Activated CD8-positive, alpha-beta memory T cell treated with anti-CD3 and anti-CD28 coated beads for 4 hours (primary cell): ENCODE measurements at places on chromosomes 11 and 22.
A peak's percentile ranks its signal among the peaks of the same experiment; 100 is the strongest.

DNA sequence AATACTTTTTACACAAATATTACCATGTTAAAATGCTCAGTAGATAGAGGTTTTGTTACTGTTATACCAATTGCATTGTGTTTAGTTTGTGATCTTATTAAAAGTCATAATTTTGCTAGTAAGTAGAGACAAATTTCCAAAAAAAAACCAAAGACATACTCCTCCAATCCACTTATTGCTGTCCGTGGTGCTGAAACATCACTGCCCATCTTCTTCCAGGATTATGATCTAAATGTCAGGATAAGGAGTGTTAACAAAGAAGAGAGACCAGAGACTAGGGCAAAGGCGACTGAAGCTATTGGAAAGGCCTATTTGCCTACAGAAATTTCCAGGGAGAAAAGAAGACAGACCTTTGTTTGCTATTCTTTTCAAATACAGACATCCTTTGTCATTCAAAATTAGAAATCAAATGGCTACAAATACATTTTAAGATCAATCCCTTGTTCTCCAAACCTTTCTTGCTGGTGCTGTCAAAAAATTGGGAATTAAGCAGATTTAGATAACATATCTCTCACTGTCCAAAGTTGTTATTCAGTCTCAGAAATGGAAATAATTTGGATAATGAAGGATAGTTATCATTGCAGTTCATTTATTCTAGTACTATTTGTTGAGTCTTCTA, 199.7 kb downstream of the C11orf91 start:
- DNase-seq = no peak

DNA sequence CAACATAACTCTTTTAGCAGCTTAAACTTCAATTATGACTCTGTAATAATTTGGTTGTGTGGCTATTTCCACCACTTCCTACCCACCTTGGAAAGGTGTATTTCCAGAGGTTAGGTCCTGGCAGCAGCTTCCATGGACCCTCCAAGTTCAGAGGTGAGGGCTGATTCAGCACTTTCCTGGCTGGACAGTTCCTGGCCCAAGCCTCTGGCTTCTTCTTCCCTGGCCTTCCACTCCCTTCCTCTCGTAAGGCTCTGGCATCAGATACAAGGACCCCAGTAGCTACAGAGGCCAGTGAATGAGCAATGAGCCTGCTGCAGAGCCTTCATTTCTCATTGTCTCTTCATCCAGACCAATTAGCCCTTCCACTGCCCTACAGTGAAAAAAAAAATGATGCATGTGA, 98.1 kb upstream of the KIRREL3 start:
- DNase-seq = no peak

- DNase-seq = no peak
Observed at GRCh38 chr11:954392-955153, 28.9 kb downstream of the AP2A2 start.

- no peak for DNase-seq
Observed at GRCh38 chr22:42670921-42671709, 21.9 kb upstream of the CYB5R3 start.

DNA sequence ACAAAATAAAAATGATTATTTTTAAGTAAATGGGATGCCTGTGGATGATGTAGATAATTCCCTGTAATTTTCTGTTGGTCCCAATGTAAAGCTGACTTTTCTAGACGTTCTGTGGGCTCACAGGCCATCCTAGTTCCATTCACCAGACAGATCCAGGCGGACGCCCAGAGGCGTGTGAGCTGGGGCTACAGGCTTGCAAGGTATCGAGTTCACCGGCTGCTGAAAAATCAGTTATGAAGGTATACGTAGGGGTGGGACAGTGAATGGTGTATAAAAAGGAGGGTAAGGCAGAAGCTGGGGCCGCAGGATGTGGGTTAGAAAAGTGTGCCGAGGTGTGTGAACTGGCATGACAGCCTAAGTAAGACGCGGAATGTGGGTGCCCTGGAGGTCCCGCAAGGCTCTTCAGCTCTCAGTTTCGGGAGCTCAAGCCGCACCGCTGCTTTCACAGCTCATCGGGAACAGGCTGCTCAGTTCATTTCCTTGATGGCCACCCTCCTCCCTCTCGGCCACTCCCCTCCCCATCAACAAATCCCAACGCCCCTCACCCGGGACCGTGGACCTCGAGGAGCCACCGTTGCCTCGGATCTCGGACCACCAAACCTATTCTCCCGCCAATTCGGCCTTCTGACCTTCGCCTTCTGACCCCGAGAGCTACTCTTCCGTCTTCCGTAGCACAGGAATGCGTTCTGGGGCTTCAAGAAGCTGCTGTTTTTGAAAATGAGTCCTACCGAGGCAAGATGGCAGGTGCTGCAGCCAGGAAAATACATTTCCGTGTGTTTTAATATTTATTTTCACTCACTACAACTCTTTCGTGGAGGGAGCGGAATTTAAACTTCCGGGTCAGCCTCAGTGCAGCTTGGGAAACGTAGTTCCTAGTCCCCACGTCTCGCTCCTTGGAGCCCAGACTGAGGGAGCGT, at the start of gene XNDC1N:
TSS of gene XNDC1N (minus strand) at position 775 of the 917 bp plus-strand sequence. CDS start 5,241 bp downstream, outside the sequence.
- no peak for DNase-seq

DNA sequence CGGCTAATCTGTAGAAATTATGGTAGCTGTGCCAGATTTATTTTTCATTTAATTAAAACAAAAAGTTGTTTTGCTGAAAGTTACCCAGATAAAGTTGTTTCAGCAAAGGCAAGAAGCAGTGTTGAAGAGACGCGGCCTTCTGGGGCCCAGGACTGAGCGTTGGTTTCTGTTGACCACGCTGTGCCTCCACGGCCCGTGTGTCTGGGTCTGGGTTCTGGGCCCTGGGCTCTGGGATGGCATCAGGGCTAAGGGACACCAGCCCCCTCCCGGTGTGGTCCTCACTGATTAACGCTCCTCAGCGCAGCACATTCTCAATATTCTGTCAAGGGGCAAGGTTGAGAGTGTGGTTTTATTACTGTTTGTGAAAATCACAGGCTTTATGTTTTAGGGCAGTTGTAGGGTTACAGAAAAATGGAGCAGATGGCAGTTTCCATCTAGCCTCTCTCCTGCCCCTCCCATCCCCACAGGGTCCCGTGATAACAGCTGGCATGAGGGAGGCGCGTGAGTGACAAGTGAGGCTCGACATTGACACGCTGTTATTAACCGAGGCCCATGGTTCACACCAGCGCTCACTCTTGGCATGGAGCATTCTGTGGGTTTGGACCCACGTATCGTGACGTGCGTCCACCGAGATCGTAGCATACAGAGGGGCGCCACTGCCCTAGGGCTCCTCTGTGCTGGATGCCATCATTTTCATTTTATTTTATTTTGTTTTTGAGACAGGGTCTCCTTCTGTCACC, 1231.4 kb downstream of the BRD1 start:
- DNase-seq = no peak

DNA sequence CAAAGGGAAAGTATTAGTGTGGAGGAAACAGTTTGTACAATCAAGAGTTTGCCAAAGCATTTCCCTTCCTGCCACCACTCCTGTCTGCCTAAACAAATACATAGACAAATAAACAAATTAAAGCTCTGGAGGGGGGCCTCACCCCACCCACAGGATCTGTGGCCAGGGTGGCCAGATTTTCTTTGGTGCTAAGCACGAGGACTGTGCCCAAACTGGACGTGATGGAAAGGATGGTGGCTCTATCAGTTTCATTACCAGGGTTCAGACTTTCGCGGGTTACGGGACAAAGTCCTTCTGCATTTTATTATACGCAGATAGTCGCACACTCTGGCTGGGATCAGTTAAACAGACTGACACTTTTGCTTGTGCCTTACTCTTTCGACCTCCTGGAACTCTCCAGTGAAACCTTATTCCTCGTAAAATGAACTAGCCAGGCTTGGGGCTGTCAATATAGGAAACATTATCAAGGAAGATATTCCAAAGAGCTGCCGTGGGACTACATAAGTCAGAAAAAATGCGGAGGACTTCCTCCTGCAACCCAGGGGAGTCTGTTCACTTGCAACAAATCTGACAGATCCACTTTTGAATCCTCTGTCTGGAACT, 11.2 kb downstream of the BARX2 start:
- no peak for DNase-seq

DNA sequence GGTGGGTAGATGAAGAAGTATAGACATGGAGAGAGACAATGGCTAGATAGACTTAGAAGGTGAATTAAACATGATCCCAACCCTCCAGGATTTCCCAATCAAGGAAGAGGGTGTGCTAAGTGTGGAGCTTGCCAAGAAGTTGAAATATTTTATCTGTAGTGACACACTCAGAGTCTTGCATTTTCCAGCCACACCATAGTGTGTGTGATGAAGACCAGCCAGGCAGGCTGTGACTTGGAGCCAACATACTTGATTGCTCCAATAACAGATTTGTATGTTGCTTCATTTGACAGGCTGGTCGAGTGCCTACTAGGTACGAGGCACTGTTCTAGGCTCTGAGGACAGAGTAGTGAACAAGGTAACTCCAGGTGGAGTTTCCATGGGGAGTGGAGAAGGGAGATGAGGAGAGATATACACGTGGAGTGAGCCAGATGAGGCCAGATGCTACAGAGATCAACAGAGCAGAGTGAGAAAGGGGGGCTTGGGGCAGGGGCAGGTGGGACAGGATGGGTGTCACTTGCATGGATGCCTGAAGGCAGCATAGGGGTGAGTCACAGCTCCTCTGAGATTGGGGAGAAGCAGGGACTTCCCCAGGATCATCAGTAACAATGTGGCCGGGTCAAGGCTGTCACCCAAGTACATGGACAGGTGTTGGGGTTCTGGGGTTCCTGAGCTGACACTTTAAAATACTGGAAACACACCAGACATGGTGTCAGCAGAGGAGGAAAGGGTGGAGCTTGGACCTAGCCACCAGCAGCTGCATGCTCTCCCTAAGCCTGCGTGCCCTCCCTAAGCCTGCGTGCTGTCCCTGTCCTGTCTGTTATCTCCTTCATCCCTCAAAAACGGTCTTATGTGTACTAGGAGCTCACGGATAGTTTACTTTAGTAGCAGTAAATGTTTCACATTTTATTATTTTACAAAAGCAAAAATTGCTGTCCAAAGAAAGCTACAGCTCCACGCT, 23.6 kb downstream of the PDGFB start:
- no peak for DNase-seq

DNA sequence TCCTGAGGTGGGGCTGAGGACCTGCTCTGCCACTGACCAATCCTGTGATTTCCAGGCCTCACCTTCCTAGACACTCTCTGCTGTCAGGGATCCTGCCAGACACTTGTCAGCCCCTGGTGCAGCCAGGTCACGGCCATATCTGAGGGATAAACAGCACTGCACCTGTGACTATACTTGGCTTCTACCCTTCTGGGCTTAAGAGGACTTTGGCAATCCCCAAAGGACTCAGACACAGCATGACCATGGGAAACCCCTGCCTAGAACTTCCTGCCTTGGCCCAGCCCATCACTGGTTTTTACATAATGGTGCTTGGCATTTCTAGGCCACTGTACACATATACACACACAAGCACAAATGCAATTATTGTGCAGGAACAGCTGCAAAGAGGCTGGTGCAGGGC, 11.6 kb upstream of the OLFML1 start:
- no peak for DNase-seq

- DNase-seq = peak; percentile 86
Observed at GRCh38 chr11:43358801-43359421, at the start of gene TTC17. Gene TTC17 (plus strand): TSS chr11:43358920. CDS start chr11:43358955, 35 bp downstream.

GRCh38 chr11:65833297-65834030, at the start of gene SNX32:
Gene SNX32 (plus strand): TSS chr11:65833963. CDS start chr11:65834066, 103 bp downstream.
- DNase-seq = peak; percentile 87

GRCh38 chr11:117768506-117768905, 28.5 kb downstream of the DSCAML1 start:
- no peak for DNase-seq

DNA sequence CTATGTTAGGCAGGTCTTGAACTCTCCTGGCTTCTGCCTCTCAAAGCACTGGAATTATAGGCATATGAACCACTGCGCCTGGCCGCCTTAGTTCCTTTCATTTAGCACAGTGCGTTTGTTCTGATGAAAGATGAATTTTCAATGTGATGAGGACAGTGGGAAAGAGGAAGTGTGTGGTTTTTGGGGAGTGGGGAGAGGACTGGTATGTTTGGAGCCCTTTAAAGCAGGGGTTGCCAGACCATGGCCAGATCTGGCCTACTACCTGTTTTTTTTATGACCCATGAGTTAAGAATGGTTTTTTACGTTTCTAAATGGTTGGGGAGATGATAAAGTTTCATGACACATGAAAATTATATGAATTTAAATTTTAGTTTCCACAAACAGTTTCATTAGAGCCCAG, 12.5 kb downstream of the ATXN10 start:
- no peak for DNase-seq

- DNase-seq = peak; percentile 28
Observed at GRCh38 chr22:37428649-37429586, 1.6 kb upstream of the ELFN2 start.

- DNase-seq = no peak
Observed at GRCh38 chr22:38844315-38845003, 631 bp upstream of the NPTXR start.

DNA sequence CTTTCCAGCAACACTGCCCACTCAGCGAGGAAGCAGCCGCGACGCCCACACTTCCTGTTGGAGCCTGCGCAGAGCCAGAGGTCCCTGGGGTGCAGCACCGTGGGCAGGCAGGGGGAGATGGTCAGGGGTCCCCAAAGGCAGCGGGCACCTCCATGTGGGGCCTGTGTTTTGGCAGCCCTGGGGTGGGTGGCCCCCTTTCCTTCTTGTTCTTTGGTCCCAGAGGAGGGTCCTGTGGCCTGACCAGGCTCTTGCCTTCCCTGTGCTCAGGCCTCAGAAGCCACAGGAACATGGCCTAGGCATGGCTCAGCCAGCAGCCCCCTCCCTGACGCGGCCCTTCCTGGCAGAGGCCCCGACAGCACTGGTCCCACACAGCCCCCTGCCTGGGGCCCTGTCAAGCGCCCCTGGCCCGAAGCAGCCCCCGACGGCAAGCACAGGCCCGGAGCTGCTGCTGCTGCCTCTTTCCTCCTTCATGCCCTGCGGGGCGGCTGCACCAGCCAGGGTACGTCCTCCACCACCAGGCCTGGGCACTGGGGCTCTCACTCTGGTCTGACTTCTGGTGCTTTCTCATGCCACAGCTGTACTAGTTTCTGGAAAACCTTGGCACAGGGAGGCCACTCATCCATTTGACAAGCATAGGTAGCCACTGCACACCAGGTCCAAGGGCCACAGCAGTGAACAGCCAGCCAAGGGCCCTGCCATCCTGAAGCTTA, 47.1 kb downstream of the PISD start:
- DNase-seq = no peak

DNA sequence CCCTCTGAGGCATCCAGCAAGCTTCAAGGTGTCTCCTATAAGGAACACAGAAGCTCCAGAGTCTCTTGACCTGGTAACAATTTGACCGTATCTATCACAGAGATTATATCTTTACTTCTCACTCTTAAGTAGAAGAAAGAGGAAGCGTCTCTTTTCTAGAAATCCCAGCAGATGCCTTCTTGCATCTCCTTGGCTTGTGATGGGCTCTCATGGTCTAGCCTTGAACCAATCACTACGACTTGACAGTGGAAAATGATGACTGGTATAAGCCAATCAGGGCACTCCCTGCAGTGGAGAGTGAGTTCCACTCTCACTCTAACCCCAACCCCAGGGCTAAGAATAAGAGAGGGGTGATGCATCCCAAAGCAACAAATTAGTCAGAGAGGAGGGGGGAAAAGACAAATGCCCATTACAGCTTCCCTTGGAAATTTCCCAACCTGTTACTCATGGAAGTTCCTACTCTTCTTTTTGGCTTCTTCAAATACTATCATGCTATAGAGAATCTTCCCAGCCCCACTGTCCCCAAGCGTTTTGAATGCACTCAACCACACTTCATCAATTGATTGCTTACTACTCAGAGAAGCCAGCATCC, 293.5 kb downstream of the MN1 start:
- no peak for DNase-seq
